NK-92 treated with Interleukin-12 subunit alpha and Interleukin-12 subunit beta, amount 100 ng/mL, for 24 hours (cell line): ENCODE measurements at places on chromosomes 2 and 18.
A peak's percentile ranks its signal among the peaks of the same experiment; 100 is the strongest.

- no peak for DNase-seq
These were observed 92.9 kb upstream of the CXCR4 start for GRCh38 chr2:136210822-136211221.

GRCh38 chr2:24828238-24828996 lies 35.2 kb downstream of the CENPO start:
- DNase-seq = no peak

GRCh38 chr18:62838475-62839098 lies 123.2 kb downstream of the PHLPP1 start:
- DNase-seq = no peak

- no peak for DNase-seq
These were observed 62.3 kb downstream of the PLEKHA3 start for GRCh38 chr2:178542569-178542968.

GRCh38 chr2:96535331-96535730 lies 1.2 kb upstream of the ARID5A start:
- no peak for DNase-seq

DNA sequence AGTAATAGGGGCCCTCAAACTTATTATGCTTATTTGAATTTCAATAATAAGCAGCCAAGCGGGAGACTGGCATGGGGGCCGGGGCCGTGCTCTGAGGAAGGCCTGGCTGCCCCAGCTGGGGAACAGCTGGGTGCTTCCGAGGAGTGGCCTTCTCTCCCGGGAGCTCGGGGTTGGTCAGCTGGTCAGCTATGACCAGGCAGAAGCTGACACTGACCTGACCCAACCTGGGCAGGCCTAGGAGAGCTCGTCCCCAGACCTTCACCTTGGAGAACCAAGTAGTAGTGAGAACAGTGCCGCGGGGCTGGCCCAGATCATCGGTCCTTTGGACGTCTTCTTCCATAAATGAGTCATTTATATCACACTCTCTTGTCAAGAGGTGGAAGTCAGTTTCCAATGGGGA lies 36.1 kb downstream of the RRM2 start:
- no peak for DNase-seq

GRCh38 chr2:5507367-5507766 lies 184.8 kb upstream of the SOX11 start:
- no peak for DNase-seq

- no peak for DNase-seq
These were observed 465.6 kb upstream of the SLC14A2 start for GRCh38 chr18:45149712-45150111.

GRCh38 chr2:192311701-192312460 lies 117.1 kb upstream of the TMEFF2 start:
- DNase-seq = no peak

DNA sequence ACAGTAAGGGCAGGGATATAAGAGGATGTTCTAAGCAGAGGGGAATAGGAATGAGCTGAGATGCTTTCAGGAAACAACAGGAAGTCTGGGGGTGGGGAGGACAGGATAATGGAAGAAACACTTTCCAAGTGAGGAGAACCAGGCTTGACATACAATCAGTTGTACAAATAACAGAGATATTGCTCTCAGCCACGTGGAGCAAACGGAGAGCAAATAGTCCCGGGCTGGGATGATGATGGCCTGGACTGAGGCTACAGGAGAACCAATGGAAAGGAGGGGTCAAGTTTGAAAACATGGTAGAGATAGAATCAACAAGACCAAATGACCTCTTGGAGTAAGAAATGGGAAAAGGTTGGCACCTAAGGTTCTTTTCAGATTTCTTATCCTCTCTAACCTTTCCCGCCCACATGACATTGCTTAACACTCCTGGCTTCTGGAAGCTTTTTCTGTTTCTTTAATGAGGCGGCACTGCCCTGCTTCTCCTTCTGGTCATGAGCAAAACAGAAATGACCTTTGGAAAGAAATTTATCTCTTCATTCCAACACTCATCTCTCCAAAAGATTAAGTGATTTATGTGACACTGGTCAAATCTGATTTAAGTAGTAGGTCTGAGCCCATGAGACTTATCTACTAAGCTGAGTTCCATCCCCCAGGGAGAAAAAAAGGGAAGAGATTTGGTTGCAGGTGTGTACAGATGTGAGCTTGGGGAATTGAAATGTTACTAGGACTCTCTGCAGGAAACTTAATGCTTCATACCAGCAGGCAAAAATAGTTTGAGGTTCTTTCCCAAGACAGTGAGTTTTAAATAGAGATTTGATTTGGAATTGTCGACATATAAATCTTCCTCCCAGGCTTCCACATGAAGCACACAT lies 442.9 kb upstream of the HNRNPA3 start:
- no peak for DNase-seq

DNA sequence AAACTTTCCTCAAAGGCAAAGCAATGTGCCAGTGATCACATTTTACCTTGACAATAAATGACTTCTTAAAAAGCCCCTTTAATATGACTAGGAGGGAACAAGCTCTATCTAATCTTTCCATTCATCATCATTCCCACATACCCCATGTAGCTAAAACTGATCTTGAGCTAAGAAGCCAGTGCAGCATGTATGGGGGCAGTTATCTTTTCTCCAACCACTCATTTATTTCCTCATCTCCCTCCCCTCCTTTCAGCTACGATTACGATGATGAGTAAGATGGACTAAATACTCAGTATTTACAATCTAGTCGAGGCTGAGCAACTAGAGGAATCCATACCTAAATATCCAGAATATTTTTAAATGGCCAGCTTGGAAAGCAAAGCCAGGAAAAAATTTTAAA lies 35.5 kb downstream of the PNO1 start:
- DNase-seq = no peak

DNA sequence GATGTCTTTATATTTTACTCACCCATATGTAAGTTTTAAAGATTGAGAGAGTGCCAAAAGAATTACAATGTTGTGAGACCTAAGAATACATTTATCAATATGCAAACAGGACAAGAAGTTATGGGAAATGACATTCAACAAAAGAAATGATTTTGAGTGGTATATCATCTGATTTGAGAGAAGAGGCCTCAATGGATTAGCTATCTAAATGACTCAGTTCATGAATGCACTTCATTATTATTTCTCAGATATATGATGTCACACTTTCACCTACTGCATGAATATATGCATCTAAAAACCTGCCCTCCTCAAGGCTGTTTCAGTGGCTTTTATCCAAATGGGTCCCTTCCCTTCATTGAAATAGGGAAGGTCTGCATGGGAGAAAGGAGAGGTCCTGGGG lies 128.3 kb upstream of the LYPD1 start:
- DNase-seq = no peak

GRCh38 chr2:33488178-33488690 lies 11.8 kb downstream of the RASGRP3 start:
- no peak for DNase-seq

GRCh38 chr2:174914853-174915760 lies 90.1 kb downstream of the CHN1 start:
- DNase-seq = no peak

GRCh38 chr18:26763446-26764110 lies 101.9 kb downstream of the AQP4 start:
- DNase-seq = no peak

DNA sequence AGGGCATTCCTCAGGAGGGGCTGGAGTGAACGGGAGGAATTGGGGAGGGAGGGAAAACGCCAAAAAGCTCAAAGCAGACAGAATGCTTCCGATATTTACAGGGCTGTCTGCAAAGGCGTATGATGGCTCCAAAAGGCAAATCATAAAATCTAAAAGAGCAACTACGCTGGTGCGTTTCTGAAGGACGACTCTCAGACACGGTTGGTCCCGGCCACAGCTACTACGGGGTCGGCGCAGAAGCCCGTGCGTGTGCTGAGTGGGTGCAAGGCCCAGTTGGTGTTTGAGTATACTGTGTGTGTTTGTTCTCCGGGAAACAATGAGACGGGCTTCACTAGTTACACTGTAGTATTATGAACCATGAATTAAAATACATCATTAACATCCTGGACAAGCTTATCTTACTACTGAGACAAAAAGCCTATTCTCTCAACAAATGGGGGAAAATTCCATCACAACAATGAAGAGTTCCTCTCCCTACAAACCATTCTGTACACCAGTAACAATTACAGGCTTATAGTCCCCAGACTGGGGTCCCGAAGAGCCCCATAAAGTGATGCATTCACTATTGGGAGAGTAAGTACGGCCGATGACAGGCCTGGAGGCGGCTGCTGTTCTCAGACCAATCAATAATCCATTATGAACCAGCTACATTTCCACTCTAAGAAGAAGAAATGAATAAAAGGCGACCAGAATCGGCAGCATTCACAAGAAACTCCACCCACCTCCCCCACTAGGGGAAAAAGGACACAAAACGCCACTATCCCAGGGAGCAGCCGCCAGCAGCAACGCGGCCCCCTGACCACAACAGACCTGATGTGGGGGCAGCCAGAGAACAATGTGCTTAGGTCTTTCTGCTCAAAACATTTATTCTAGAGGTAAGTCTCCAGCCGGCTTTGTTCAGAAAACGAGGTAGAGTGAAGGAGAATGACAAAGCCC lies 43.4 kb downstream of the ZNF516 start:
- DNase-seq = no peak

- no peak for DNase-seq
These were observed 533.6 kb downstream of the RNF144A start for GRCh38 chr2:7450833-7451190.

DNA sequence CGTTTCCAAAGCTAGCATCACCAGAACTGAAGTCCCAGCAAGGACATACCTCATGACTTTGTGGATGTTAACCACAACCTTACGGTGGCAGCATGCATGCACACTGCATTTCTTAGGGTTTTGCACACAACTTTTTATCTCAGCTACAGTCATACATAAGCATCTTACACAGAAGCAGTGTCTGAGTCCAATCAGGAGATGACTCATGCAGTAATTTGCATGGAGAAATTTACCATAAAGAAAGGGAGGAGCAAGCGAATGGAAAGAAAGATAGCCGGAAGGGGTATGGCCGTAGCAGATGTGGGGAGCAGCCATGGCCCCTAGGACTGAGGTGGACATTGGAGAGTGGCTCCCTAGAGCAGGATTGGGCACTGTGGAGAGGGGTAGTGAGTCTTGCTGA lies 522.5 kb downstream of the GALR1 start:
- DNase-seq = no peak

- no peak for DNase-seq
These were observed at the start of gene CTNNA2 for GRCh38 chr2:79512442-79513401. TSS of gene CTNNA2 (plus strand) at chr2:79513051.

- no peak for DNase-seq
These were observed 459 bp upstream of the ESPNL start for GRCh38 chr2:238099714-238100048.

- DNase-seq = no peak
These were observed 5.6 kb downstream of the PHLPP1 start for GRCh38 chr18:62720766-62721613.

DNA sequence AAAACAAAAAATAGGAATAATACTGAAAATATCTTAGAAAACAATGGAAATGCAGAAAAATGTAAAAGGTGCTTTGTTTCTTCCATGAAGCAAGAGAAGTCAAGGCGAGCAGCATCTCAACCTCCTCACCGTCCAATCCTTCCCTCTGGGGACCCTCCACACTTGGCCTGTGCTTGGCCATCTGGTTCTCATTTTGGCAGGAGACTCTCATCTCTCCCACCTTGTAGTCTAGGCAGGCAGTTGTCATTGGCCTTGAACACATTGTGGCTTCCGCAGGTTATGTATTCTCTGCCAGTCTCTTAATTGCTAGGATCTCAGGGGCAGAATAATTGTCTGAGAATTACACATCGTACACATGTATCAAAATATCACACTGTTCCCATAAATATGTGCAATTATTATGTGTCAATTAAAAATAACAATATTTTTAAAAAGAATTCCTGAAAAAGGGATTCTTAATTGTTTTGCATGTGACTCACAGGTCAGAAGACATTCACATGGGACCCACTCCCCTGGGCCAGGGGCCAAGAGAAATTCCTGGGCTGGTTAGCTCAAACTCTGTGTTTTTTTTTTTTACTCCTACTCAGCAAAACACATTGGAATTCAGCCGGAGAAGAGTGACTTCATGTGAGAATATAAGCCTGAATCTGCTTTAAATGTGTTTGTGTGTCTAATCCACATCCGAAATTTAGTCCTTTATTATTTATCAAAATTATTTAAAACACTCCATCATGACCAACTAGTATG lies 14.0 kb upstream of the ANKRD62 start:
- DNase-seq = no peak

- DNase-seq = no peak
These were observed 1130.3 kb upstream of the CDH2 start for GRCh38 chr18:29307231-29307630.

DNA sequence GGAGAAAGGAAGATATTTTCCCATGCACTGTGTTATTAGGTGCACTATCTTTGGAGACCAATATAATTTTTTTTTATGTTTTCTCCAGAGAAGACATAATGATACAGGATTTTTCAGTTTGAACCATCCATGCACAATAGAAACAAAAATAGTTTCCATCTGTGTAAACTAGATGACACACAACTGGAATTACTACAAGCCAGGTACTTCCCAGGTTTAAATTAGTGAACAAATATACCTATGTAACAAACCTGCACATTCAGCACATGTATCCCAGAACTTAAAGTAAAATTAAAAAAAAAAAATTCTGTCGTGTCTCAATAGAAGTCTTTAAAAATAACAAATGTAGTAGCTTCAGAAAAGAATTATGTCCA lies 1616.8 kb upstream of the ACVR2A start:
- DNase-seq = no peak

GRCh38 chr2:96547731-96548171 lies 11.2 kb downstream of the ARID5A start:
- no peak for DNase-seq

GRCh38 chr18:45854036-45854586 lies 28.6 kb downstream of the SIGLEC15 start:
- no peak for DNase-seq

GRCh38 chr18:49179222-49179621 lies 228.5 kb upstream of the SMAD7 start:
- DNase-seq = no peak

DNA sequence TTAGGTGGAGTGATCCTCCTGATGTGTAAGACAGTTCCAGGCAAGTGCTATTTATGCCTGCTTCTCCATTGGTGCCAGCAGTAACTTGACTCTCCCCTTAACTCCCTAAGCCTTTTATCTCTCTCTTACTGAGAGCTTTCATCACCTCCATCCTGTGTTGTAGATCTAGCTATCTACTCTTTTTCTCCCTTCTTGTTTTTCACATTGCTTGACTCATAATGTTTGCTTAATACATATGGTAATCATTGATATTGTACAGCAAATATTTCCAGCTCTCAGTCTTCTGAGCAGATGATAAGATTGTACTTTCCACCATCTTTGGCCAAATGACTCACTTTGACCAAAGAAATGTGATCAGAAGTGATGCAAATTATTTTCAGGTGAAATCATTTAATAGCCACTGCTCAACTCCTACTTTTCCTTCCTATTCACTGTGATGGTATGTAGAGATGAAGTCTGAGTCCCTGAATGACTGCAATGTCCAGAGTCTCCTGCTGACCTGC lies 165.0 kb downstream of the PLCL1 start:
- no peak for DNase-seq

- peak; percentile 57 for DNase-seq
These were observed 35.4 kb downstream of the MYL12B start for GRCh38 chr18:3297025-3297984.

DNA sequence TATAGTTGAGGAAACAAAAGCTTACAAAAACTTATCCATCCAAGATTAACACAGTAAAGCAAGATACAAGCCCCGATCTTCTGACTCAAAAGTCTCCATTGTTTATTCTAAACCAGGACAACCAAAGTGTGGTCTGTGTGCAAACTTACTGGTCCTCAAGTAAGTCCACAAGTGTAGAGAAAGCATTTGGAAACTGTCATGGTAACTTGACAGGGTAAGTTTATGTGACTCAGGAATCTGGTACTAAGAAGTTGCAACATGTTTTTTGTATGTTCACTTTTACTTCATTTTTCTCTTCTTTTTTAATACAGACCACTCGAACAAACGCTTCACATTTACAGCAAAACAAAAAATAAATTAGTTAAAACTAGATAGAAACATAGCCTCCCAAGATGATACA lies 9.4 kb downstream of the MBD2 start:
- DNase-seq = no peak
